ENCODE measurements at places on chromosomes 6 and 20.

GRCh38 chr6:13926378-13926777, 1.6 kb downstream of the RNF182 start:
- no peak overlapping the region for H3K4me3 ChIP-seq
- DNase-seq, result no peak
- no peak overlapping the region for H3K27ac ChIP-seq
- peaks cover 14% of the 10 kb centered on the region for H3K4me1 ChIP-seq
- H3K36me3 ChIP-seq, result peaks cover 6% of the 10 kb centered on the region

- peak overlapping the region; percentile 85 for H3K27ac ChIP-seq
- H3K36me3 ChIP-seq, result no peaks in the 10 kb centered on the region
- peaks cover 12% of the 10 kb centered on the region for H3K27me3 ChIP-seq
- H3K4me3 ChIP-seq, result peak overlapping the region; percentile 79
Observed at GRCh38 chr6:90103056-90103800, 193.4 kb downstream of the BACH2 start.

- DNase-seq, result no peak
- no peak overlapping the region for H3K27ac ChIP-seq
- no peaks in the 10 kb centered on the region for H3K27me3 ChIP-seq
Observed at GRCh38 chr6:115221198-115221597, 839.5 kb downstream of the FRK start.

DNA sequence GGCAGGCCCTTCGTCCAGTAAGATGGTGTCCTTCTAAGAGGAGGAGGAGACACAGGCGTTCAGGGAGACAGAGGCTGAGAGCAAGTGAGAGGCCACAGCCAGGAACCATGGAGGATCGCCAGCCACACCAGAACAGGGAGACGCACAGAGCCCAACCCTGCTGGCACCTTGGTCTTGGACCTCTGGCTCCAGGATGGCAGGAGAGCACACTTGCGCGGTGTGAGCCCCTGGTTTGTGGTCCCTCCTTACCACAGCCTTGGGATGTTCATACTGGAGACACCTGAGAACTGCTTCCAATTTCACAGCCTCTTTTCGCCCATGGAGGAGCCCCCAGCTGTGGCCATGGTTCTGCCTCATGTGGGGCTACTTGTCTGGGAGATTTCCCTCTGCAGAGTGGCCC, 222.4 kb downstream of the DLL1 start:
- H3K27me3 ChIP-seq, result peaks cover 45% of the 10 kb centered on the region
- no peaks in the 10 kb centered on the region for H3K36me3 ChIP-seq
- no peak overlapping the region for H3K4me3 ChIP-seq
- no peak overlapping the region for H3K27ac ChIP-seq

DNA sequence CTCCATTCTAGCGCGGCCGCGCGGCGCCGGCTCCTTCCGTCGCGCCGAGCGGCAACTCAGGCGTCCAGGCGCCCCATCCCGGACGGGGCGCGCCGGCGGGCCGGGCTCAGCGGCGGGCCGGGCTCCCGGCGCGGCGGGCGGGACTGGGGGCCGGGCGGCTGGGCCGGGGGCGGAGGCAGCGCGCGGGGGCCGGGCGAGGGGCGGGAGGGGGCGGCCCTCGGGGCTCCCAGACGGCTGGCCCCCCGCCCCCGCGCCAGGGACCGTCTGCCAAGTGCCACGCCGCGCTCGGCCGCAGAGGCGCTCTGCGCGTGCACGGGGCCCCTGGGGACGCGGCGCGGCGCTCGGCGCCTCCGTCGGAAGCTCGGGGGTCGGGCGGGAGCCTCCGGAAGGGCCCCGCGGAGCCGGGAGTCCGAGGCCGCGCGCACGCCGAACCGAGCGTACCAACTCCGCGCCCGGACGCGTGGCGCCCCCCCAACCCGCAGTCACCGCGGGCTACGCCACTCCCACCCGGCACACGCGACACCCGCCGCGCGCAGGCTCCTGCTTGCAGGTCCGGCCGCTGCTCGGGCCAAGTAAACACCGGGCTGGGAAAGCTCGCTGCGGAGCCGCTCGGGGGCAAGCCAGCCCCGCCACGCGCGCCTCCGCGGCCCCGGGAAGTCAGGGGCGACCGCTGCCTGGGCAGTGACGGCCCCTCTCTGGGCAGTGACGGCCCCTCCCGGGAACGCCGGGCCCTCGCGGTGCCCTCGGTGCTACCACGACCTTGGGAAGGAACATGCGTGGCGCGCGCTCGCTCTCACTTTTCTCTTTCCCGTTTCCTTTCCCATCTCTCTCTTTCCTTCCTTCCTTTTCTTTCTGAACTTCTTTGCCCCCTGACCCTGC, at the start of gene PREX1:
Gene PREX1, minus strand, starts transcription at position 145 of the 879 bp plus-strand sequence. Its CDS starts 139 bp downstream, at position 6.
- H3K27ac ChIP-seq, result peak within 1 kb of the TSS; percentile 98
- peaks cover 44% of the 10 kb centered on the region for H3K36me3 ChIP-seq
- no peaks in the 10 kb centered on the region for H3K27me3 ChIP-seq
- peaks cover 32% of the 10 kb centered on the region for H3K4me1 ChIP-seq
- peak within 1 kb of the TSS; percentile 98 for H3K4me3 ChIP-seq
- DNase-seq, result peak; percentile 89

GRCh38 chr6:31676322-31676903, 4.5 kb downstream of the LY6G5C start:
- H3K4me3 ChIP-seq, result no peak overlapping the region
- H3K4me1 ChIP-seq, result peaks cover 13% of the 10 kb centered on the region
- no peak for DNase-seq
- no peaks in the 10 kb centered on the region for H3K27me3 ChIP-seq

GRCh38 chr20:33812152-33812849, 1.2 kb downstream of the CHMP4B start:
- H3K4me1 ChIP-seq, result peaks cover 42% of the 10 kb centered on the region
- H3K36me3 ChIP-seq, result peaks cover 6% of the 10 kb centered on the region
- H3K4me3 ChIP-seq, result peak overlapping the region; percentile 96
- DNase-seq, result no peak

DNA sequence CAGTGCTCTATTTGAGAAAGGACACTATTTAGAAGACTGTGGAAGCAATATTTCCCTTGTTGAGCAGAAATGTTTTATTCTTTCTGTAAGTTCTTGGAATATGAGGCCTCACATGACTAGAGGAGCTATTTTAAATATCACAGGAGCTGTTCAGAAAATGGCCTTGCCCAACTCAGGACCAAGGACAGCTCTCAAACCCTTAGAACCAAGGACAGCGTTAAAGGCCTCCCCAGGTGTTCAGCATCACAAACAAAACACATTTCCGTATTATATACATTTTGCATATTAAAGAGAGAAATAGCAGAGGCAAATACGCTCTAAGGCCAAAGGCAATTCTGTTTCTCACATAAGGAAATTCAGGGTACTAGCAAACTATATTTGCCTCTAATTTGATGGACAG, 631.4 kb downstream of the CDH26 start:
- no peaks in the 10 kb centered on the region for H3K4me1 ChIP-seq
- H3K4me3 ChIP-seq, result no peak overlapping the region
- H3K27ac ChIP-seq, result no peak overlapping the region
- DNase-seq, result no peak
- no peaks in the 10 kb centered on the region for H3K36me3 ChIP-seq

DNA sequence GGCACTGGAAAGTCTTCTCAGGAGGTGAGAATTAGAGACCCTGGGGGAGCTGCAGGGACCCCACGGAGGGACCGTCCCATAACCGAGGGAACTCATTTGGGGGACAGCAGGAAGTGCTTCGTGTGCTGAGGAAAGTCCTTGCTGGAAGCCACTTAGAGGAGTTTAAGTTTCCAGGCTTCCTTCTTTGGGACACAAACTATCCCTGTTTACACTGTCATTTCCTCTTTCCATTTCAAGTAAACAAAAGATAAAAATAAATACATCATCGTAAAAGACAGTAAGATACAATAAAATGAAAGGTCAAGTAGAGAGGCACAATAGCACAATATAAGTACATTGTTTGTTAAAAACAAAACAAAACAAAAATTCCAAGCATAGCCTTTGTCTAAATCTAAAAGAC, 101.2 kb downstream of the TTLL2 start:
- DNase-seq, result no peak
- H3K27ac ChIP-seq, result no peak overlapping the region
- no peaks in the 10 kb centered on the region for H3K4me1 ChIP-seq
- no peaks in the 10 kb centered on the region for H3K36me3 ChIP-seq

DNA sequence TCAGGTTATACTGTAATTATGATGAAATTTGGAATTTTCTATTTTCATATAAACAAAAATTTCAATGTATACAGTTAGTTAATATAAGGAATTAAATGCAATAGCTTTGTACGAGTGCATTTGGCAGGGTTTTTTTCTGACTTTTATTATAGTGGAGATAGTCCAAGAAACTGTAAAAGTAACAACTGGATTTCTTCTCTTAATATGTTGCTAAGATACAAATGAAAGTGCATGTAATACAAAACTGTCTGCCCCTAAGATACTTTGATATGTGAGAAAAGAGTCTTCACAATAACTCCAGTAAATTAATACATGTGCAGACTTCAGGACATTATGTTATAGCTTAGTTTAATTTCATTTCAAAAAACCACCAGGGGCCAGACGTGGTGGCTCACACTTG, 721.4 kb downstream of the CBLN4 start:
- no peaks in the 10 kb centered on the region for H3K4me1 ChIP-seq
- no peaks in the 10 kb centered on the region for H3K27me3 ChIP-seq
- H3K36me3 ChIP-seq, result no peaks in the 10 kb centered on the region
- no peak overlapping the region for H3K27ac ChIP-seq
- H3K4me3 ChIP-seq, result no peak overlapping the region

DNA sequence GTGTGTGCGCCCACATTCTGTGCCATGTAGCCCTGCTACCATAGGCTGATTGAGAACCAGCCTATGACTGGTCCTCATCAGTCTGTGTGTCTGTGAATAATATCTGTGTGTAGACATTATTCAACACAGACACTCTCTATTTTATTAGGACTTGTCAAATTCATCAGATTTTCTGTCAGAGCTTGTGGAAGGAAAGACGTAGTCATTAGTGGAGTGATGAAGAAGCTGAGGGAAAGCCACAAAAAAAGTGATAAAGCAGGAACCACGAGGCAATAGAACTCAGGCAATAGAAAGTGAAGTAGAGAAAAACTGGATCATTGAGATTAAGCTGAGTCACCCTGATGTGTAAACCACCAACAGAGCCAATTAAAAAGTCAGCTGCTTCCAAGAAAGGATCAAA, 122.2 kb upstream of the MARCKS start:
- no peak overlapping the region for H3K27ac ChIP-seq
- no peaks in the 10 kb centered on the region for H3K36me3 ChIP-seq
- H3K27me3 ChIP-seq, result peaks cover 5% of the 10 kb centered on the region
- no peak for DNase-seq
- no peak overlapping the region for H3K4me3 ChIP-seq

DNA sequence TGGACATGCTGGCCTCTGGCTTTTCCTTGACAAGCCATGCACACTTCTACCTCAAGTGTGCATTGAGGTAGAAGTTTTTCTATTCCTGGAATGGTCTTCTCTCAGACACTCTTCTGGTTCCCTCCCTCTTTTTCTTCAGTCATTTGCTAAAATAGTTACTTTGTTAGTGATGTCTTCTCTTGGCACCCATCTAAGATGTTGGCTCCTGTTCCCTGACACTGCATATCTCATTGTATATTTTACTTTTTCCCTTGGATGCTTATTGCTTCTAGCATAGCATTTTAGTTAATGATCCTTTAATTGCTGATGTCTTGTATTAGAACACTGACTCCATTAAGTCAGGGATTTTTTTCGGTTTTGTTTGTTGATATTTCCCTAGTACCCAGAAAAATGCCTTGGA, 758.7 kb upstream of the NRSN1 start:
- H3K27me3 ChIP-seq, result no peaks in the 10 kb centered on the region
- H3K27ac ChIP-seq, result no peak overlapping the region
- no peaks in the 10 kb centered on the region for H3K4me1 ChIP-seq
- no peaks in the 10 kb centered on the region for H3K36me3 ChIP-seq
- H3K4me3 ChIP-seq, result no peak overlapping the region

DNA sequence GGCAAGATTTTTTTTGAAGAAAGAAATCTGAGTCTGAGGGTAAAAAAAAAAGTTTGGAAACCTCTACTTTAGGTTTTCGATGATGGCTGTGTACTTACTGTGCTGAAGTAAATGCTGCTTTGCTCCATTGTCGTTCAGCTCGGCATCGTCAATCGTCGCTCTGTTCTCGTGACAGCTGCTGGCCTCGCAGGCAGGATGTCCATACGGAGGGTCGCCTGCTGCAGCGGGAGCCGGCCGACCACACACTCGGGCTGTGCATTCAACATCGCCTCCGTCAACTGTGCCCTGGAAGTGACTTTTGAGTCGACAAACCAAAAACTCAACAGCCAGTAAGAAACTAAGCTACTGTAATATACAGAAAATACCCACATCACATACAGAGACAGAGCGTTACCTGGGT, 53.1 kb upstream of the SMOC2 start:
- peaks cover 6% of the 10 kb centered on the region for H3K27me3 ChIP-seq
- no peak overlapping the region for H3K4me3 ChIP-seq
- H3K27ac ChIP-seq, result no peak overlapping the region
- H3K4me1 ChIP-seq, result no peaks in the 10 kb centered on the region

DNA sequence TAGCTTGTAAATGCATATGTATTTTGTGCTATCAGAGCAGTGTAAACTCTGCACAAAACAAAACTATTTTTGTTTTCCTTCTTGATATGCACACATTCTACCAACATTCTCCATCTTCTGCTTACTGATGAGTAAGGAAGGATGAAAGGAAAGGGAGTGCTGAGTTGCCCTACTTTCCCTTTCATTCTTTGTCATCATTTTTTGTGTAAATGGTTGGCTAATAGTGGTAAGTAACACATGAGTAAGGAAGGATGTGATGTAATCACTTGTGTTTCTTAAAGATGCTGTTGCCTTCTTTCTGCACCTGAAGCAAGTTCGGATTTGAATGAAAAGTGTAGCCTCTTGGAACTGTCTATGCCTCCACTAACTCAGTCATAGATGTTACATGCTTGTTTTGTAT, 4.6 kb upstream of the REV3L start:
- peak overlapping the region; percentile 6 for H3K4me3 ChIP-seq
- peaks cover 18% of the 10 kb centered on the region for H3K36me3 ChIP-seq
- no peaks in the 10 kb centered on the region for H3K27me3 ChIP-seq
- peaks cover 30% of the 10 kb centered on the region for H3K4me1 ChIP-seq

DNA sequence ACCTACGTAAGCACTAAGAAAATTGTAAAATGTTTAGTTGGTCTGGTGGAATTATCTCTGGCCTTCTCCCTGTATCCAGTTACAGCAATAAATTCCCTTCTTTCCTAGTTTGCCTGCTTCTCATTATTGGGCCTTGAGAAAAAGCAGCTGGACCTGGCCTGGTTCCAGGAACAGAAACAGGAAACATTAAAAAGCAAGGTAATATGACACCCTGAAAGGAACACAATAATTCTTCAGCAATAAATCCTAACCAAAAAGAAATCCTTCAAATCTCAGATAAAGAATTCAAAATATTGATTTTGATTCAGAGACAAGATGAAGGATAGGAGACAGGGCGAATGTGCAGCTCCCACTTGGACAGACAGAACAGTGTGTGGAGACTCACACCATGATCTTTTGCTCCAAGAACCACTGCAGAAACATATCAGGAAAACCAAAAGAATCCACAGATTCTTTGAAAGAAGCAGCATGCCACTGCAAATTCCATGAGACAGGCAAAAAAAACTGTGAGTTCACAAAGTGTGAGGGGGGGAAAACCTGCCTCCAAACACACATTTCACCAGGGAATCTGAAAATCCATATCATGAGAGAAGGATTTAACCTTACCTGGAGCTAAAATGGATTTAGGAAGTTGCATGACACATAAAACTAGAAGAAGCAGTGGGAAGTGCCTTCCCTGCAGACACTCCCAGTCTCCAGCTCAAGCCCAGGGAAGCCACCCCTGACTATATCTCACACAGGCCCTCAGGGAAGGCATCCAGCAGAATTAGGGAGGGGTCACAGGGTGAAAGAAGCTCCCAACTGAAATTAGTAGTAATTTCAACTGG, 28.9 kb downstream of the TREM1 start:
- H3K4me1 ChIP-seq, result peaks cover 8% of the 10 kb centered on the region
- H3K4me3 ChIP-seq, result no peak overlapping the region
- no peak for DNase-seq
- peaks cover 11% of the 10 kb centered on the region for H3K27me3 ChIP-seq
- no peak overlapping the region for H3K27ac ChIP-seq
